CD8-positive, alpha-beta T cell (primary cell): ENCODE measurements at places on chromosomes 11 and 22.

DNA sequence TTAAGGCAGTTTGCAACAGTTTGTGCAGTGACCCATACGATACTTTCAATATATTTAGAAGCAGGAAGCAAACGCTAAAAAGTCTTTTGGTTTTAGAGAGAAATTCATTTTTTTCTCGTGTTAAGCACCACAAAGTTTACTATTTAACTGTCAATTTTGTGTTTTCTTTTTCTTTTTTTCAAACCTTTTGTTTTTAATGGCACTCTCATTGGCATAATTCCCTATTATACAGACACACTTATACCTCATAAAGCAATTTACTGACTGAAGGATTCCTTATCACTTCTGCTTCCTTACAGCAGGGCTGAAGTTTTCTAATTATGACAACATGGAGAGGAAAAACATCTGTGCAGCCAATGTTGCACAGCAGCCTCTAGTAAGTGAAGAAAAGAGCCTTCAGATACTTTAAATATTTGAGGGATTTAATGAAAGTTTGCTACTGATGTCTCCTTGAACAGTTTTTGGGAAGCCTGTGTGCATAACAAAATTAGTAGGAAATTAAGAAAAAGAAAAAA, 2191.2 kb downstream of the LRRC4C start:
- no peak for DNase-seq

- no peak for DNase-seq
Observed at GRCh38 chr22:50211147-50211546, 10.3 kb downstream of the SELENOO start.

DNA sequence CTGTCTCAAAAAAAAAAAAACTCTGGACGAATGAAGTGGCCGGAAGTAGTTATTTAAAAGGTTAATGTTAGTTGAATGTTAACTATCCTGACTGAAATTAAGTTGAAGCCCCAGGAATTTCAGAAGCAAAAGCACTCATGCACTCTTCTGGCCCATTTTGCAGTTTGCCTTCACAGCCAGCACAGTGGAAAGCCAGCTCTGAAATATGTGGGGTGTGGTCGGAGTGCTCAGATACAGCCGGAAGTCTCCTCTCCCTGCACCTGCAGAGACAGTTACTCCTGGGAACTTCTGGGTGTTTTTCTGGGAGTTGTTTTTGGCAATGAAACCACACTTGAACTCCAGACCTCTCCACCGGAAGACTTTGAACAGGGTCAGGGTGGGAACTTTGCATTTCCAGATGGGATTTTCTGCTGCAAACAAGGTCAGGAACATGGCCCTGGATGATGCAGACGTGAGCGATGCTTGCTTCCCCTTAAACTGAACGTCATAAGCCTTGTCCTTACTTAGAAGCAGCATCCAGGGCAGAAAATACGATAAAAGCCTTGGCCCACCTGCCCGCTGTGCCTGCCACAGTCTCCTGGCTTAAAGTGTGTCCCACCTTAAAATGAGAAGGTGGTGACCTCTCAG, 21.5 kb upstream of the CABP2 start:
- no peak for DNase-seq

GRCh38 chr11:85923455-85923854, 68.3 kb downstream of the CCDC83 start:
- DNase-seq, result no peak

GRCh38 chr11:33830903-33831648, 56.8 kb upstream of the FBXO3 start:
- DNase-seq, result no peak

GRCh38 chr11:18564149-18564548, 24.4 kb downstream of the UEVLD start:
- no peak for DNase-seq

GRCh38 chr11:128328955-128329551, 258.3 kb downstream of the ETS1 start:
- no peak for DNase-seq

DNA sequence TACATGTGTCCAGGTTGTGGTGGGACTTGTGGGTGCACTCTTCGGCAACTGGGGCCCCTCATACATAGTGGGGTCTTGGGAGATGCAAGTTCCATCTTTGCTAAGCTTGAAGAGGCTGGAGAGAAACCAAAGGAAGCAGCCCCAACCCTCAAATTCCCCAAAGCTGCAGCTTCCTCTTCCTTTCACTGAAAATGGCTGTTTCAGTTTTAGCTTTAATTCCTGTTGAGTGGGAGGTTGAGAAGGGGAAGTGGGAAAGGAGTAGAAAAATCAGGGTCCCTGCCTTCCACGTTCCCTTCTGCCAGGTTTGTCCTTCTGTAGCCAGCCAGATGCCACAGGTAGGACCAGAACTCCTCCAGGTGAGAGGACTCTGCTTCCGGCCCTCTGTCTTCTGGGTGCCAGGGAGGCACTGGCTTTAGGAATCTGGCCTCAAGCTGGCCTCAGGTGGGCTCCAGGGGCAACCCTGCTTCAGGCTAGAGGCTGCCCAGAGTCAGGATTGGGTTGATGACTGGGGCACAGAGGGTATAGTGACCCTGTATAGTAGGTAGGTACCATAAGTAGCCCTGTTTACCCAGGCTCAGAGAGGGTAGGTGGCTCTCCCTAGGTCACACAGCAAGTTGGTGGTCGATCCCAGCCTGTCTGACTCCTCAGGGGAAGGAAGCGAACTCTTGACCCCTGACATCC, 16.2 kb downstream of the P2RY6 start:
- no peak for DNase-seq

DNA sequence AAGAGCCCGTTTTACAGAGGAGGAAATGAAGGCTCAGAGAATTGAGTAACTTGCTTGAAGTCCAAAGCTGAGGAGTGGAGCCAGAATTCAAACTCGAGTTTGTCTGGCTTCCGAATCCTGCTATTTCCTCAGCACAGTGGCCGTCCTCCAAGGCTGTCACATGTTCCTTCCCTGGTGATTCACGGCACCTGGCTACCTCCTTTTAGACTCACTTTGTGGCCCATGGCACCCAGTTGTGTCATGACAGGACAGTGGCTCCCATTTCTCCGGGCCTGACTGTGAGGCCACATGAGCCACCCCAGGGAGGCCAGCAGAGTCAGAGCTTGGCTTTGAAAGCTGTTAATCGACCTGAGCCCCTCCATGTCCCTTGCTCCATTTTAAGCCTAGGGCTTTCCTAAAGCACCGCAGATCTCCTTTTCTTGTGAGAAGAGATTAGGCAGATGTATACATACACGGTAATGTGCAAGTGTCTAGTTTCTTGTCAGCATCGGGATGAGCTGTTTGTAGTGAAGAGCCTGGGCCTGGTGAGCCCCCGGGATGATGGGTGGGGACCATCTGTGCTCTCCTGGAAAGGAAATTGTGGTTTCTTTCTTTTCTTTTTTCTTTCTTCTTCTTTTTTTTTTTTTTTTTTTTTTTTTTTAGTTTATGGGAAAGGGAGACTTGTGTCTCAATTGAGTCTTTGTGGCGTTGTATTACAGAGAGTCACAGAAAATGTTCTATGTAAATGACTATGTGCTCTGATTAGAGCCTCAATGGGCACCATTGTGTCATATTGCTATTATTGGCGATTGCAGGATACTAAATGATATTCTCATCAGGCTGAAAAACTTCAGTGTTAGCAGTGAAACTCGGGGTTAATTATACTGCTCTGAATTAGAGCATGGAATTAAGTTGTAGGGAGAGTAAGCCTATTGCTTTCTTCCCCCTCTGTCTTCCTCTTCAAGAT, 54.8 kb downstream of the PTPRJ start:
- DNase-seq, result no peak

DNA sequence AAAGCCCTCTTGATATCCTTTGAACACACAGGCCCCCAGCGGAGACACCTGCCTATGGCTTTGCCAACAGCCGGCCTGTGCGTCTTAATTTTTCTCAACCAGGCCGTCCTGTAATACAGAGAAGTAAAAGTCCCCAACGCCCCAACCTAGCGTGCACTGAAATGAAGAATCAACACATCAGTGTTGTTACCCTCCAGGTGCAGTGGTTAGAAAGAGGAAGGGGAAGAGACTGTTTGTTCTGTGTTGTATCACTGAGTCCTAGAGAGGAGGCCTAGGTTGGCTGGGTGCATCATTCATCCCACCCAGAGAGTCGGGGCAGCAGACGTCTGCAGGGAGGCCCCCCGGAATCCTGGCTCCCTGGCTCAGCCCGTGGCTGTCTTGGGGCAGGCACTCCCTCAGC, 25.7 kb downstream of the SGSM1 start:
- DNase-seq, result no peak

- DNase-seq, result no peak
Observed at GRCh38 chr22:21939461-21939913, 13.2 kb downstream of the PPM1F start.

GRCh38 chr11:65852508-65853245, 5.3 kb downstream of the CFL1 start:
- DNase-seq, result no peak

DNA sequence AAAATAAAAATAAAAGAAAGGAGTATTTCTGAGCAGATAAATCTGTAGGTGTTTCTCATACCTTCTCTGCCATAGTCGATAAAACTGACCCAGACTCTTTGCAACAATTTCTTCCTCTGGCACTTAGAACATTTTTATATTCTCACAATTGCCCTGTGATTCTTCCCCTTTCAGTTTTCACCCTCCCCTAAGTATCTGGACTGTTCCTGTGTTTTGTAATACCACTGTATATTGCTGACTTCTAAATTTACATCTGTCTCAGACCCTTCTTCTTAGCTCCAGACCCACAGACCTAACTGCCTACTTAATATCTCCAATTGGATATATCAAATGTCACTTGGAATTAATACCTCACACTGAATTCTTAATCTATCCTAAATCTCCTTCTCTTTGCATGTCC, 133.4 kb upstream of the DDI1 start:
- DNase-seq, result no peak

DNA sequence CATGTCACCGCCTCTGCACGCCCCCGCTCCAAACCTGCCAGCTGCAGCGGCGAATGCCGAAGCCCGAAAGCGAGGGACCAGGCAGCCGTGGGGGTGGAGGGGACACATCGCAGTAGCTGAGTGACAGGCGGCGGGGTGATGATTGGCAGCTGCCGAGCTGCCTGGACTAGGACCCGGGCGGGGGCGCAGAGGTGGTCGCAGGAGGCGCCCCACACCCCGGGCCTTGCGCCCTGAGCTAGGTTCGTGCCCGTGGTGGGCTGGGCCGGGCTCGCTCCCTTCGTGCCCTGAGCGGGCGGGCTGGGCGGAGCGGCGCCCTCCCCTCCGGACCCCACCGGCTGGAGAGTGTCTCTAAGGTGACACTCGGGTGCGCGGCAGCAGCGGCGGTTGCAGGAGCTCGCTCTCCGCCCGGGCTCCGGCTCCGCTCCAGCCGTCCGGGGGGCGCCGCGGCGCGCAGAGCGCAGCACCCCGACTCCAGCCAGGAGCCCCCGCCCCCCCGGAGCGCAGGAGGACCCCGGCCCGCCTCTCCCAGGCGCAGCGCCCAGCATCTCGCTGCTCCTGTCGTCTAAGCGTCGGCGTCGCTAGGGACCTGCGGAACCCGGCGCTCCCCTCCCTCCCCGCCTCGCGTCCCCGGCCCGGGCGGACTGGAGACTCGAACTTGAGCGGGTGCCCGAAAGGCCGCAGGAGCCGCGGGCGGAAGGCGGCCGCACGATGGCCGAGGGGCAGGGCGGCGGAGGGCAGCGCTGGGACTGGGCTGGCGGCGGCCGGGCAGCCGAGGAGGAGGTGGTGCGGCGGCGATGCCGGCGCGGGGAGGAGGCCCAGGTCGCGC, 14.5 kb upstream of the DGKZ start:
- no peak for DNase-seq

- no peak for DNase-seq
Observed at GRCh38 chr22:27377501-27378295, 423.9 kb downstream of the MN1 start.

DNA sequence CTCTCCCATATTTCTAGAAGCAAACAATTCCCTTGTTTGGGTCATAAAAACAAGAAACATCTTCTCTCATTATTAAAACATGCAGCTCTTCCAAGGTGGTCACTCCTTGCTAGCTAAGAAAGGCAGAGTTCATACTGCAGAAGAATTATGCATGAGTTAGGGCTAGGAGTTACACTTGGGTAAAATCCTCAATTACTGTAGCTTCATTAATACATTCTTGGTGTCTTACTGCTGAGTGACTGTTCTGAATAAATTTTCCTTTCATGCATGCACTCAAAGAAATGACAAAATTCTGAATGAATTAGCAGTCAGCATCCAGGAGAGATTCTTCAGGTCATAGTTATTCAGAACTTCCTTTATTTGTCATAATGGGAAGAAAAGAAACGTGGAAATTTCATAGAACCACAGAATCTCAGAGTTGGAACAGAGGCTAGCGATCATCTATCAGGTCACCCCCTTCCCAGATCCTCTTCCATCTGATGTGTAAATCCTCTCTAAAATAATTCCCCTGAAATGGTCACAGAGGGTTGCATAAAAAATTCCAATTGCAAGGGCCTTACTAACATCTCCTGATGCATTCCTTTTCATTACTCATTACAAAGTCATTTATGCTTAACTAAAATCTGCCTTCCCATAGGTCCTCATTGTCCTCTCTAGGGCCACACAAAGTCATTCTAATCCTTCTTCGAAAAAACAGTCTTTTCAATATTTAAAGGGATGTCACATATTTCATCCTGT, 771.5 kb downstream of the DLG2 start:
- DNase-seq, result no peak

DNA sequence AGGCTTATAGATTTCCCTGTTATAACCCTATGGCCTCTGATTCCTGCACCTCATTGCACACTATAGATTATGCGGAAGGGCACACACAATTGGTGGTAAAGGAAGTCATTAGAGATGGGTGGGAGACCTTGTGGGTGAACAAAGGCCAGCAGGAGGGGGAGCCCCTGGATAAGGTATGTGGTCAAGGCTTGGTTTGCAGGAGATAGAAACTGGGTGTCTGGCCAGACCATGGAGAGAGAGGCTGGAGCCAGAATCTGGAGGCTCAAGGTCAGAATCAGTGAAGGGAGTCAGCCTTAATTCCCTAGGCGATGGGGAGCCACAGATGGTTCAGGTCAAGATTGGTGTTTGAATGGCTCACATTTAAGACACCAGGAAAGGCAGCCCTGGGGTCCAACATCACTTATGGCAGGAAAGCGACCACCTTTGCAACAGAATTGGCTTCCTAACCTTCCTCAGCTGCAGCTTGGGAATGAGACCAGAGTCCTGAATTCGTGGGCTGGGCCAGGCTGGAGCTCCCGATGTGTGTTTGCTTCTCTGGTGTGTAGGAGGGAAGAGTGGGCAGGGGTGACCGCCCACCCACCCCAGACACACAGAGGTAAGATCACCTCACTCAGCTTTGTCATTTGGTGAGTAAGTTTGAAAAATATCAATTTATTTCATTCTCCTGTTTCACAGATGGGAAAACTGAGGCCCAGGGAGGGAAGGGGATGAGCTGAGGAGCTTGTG, 22.7 kb upstream of the SCUBE1 start:
- DNase-seq, result no peak

DNA sequence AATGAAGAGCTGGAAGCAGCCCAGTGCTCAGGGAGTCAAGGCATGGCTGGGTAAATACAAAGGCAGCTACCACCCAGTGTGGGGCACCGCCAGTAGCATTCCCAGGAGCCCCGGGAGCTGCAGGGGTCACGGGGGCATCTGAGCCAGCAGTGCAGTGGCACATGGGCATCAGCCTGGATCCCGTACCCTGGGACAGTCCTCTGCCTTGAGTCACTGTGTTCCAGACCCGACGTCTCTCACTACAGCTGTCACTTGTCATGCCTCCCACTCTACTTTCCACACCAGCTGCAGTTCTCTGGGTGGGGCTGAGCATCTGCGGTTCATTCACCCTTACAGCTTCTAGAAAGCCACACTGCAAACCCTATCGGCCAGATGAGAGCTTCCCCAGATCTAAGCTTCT, 29.6 kb downstream of the DHCR7 start:
- no peak for DNase-seq
